ENCODE measurements at places on chromosomes 2 and 18.

- no peak for DNase-seq
Measured at GRCh38 chr18:23456835-23457234, 3.7 kb downstream of the RIOK3 start.

- DNase-seq = no peak
Measured at GRCh38 chr2:231294571-231295362, 96.3 kb downstream of the ARMC9 start.

DNA sequence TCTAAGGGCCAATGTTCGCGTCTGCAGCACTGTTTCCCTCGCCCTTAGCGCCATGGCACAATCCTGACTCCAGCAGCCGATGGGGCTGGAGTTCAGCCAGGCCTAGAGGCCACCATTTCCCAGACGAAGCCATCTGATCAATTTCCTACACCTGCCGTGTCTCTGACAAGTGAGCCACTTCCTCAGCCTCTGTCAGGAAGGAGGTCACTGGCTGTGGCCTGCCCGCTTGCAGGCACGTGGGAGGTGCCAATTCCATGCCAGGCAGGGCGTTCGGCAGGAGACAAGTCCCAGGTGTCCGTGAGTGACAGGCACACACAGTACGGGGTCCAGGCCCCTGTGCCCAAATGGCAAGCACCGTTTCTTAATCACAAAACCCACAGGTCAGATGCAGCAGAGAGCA lies 234.5 kb downstream of the TWIST2 start:
- DNase-seq = no peak

GRCh38 chr2:120463527-120463926 lies 117.6 kb downstream of the INHBB start:
- DNase-seq = no peak

GRCh38 chr2:98167916-98168315 lies 80.9 kb downstream of the VWA3B start:
- no peak for DNase-seq
